ENCODE measurements at places on chromosomes 7 and 10.

DNA sequence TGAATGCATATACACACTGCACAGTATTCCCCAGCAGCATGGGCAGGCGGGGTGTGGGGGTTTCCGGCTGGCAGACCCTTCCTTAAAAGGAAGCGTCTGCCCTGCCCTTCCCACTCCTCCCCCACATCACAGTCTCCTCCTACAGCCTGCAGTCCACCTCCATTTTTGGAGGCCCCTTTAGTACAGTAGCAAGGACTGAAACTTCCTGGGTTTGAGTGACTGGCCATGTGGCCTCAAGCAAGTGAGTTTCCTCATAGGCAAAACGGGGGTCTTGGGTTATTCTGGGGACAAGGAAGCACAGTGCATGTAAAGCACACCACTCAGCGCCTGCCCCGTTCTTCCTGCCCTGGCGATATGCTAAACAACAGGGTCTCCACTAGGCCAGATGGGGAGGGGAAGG lies 62.1 kb upstream of the COL13A1 start:
- DNase-seq: no peak

DNA sequence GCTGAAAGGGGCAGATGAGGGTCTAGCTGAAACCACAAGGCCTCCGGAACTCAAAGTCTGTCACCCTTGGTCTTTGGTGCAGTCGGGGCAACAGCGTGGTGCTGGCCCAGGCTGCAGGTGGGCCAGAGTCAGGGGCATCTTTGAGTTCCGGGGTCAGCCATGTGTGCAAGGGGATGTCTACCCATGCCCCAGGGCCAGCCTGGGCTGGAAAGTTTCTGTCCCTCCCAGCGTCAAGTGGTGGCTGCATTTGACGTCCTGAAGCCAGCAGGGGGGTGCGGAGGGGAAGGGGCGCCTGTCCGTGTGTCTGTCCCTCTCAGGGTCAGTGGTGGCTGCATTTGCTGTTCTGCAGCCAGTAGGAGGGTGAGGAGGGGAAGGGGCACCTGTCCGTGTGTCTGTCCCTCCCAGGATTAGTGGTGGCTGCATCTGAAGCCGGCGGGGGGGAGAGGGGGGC lies 638 bp downstream of the BRAT1 start:
- no peak for DNase-seq

- DNase-seq: no peak
These were observed 161.4 kb downstream of the CCDC3 start for GRCh38 chr10:12839941-12840611.

GRCh38 chr10:89337484-89337883 lies 9.7 kb downstream of the IFIT3 start:
- no peak for DNase-seq

DNA sequence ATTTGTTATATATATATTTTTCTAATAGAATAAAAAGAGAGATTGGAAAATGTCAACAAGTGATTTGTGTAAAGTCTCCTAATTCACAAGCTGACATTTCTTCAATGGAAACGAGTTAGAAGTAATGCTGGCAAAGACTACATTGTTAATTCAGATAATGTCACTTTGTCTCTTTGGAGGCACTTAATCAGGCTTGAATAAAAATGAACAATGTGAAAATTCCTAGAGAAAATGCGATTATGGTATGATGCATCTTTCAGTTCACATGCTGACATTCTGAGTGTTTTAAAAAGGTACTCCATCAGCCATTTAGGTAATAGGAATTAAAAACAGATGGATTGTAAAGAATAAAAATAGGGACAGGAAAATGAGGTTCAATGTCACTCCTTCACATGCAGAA lies 100.1 kb downstream of the SLC13A1 start:
- DNase-seq: no peak

GRCh38 chr10:132783165-132783939 lies 2.6 kb downstream of the NKX6-2 start:
- no peak for DNase-seq

DNA sequence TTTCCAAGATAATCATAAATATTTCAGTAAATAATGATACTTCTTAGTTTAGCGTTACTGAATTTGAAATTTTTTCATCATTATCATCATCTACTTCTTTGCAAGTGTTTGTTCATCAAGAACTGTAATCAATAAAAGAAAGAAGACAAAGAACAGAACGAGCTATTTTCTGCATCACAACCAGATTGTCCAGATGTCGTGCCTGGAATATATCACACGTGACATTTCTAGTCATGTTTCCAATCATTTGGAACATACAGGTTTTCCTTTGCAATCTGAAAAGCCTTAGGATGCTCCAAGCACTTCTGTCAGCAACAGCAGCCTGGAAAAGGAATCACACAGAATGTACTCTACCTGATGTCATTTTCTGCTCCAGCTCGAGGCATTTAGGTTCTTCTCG lies 107.4 kb downstream of the FAM107B start:
- DNase-seq: no peak

DNA sequence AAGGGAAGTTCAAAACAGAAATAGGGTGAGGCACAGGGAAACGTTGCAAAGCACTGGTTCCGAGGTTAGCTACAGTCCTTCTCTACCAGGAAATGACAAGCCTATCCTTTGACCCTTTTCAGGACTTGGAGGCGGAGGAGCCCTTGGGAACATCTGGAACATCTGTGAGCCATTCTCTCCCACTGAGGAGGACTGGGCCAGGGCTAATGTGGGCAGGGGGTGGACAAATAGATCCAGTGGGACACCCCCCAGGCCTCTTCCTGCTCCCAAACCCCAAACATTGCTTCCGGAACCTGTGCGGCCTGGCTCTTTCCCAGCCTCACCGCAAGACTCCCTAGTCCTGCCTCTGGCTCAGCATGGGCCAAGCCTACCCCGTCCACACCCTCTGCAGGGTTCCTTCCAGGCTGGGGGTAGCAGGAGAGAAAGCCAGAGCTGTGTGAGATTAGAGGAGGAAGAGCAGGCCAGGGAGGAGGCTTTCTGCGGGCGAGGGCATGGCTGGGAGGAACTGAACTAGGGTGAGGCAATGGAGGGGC lies 36.5 kb downstream of the GHRHR start:
- no peak for DNase-seq

Measured in cortex of kidney (tissue), 1 donor.